Stimulated activated CD8-positive, alpha-beta memory T cell treated with anti-CD3 and anti-CD28 coated beads, Interleukin-4, amount 100 ng/mL, for 1 hour (primary cell): ENCODE measurements at places on chromosomes 13 and 19.

- no peak for DNase-seq
Observed at GRCh38 chr13:22874839-22875238, 305.9 kb upstream of the SGCG start.

DNA sequence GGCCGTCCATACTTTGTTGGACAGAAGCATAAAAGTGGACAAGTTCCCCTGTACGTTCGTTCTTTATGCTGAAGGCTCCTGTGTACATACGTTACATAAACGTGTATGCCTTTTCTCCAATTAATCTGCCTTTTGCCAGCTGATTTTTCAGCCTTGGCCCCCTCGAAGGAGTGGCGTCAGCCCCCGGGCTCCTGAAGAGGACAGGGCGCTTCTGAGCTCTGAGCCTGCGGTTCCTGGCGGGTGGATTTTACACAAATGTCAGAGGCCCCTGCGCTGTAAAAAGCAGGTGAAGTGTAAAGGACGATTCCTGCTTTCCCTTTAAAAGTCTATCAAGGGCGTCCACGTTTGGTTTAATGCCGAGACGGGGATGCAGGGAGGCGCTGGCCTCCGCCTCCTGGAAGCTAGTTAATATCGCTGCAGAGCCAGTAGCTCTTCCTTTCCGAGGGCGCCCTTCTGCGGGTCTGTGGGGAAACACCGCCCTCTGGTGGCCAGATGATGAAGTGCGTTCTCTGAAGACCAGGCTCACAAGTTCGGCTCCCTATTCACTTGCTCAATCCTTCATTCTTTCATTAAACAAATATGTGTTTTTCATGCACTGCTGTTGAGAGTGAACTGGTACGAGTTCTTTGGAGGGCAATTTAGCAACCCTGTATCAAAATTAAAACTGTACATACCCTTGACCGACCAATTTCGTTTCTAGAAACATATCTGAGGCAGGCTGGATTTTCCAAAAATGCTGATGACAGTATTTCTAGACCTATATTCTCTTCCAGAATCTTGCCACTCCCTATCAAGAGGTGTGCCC, 62.0 kb downstream of the GPR12 start:
- DNase-seq: peak; percentile 69

- peak; percentile 38 for DNase-seq
Observed at GRCh38 chr19:53424968-53425597, 6.7 kb upstream of the ZNF761 start.

DNA sequence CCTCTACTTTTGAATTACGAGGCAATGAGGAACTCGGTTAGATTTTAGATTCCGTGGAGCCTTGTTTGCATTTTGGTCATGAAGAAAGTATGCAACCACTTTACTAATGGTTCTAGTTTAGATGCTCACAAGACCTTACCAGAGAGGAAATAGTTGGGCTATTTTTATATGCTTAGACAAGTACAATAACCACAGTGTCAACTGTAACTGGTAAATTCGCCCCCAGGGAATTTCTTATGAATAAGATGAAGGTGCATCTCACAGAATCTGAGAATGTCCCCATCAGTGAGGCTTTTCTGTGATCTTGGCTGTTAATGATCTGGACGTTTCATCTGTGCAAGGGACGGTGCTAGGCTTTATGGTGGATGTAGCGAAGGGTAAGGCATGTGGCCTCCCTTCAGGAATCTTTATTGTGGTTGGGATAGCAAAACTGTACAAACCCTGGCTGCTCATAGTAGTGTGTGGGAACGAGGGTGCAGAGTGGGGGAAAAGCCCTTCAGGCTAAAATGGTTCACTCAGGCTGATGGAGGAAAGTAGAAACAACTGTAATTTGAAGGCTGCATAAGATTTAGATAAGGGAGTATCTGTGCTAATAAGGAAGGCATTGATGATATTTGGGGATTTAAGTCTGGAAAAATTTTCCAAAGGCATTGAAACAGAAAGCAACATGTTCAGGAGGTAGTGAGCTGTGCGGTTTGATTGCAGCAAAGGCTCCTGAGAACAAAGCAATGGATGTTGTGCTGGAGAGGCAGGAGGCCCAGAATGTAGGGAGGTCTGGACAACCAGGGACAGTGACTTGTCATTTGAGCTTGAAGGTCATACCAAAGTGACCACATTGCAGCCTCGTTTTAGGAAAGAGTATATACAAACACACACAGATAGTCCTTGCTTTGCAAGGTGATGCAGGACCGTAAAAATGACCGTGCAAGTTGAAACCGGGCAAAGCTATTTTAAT, 28.4 kb downstream of the UBAC2 start:
- DNase-seq: no peak

GRCh38 chr13:44331912-44332851, 41.4 kb upstream of the SERP2 start:
- DNase-seq: no peak

- no peak for DNase-seq
Observed at GRCh38 chr13:78606471-78607408, 3.4 kb upstream of the POU4F1 start.

DNA sequence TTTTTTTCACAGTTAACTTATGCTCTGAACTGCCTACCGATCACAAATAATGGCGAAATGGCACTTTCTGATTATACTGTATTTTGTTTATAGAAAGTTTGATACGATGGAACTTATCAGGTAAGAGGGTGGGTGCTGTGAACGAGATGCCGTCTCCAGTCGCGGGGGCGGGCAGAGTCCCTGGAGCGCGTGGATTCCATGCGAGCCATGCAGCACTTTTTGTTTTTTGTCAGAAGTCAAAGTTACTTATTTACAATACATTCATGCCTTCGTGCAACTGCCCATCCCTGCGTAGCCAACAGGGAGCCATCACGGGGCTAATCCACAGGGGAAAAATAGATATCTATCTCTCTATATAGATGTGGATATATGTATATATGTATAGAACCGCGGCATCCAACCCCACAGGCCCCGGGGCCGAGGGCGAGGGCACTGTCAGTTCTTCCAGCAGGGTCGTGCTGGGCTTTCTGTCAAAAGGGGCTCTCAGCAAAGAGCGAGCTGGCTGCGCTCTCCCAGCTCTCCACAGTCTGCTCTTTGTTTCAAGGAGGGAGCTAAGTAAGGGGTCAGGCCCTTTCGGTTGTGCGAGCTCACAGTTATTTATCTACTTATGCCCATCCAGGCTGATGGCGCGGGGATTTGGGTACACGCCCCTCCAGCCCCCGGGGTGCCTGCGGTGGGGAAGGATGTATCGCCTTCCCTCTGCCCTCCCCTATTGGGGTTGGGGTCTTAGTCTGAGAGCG, 3.4 kb downstream of the SLITRK1 start:
- DNase-seq: no peak

DNA sequence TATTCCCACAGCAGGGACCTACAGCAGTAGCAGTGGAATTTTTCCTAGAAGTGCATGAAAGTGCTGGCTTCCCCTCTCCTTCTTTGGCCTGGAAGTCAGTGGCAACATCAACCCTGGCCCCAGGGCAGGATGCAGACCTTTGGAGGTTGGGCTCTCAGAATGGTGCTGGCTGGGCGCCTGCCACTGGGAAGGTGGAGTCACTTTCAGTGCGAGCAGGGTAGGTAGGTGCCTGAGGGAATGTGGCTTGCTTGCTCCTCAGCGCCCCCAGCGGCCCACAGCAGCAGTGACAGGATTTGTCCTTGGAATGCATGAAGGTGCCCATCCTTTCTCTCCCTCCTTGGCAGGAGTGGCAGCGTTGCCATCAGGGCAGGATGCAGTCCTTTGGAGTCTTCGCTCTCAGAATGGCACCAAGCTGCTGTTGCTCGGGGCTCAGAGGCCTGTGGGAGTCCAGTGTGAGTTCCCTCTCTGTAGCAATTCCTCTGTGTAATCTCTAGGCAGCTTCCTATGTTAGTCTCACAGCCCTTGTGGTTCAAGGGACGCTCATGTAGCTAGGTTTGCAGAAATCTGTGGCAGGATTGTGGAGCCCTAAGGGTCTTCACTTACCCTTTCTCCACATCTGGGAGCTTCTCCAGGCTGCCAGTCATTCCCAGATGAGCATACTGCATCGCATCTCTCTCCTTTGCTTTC, 354.4 kb upstream of the DACH1 start:
- no peak for DNase-seq

DNA sequence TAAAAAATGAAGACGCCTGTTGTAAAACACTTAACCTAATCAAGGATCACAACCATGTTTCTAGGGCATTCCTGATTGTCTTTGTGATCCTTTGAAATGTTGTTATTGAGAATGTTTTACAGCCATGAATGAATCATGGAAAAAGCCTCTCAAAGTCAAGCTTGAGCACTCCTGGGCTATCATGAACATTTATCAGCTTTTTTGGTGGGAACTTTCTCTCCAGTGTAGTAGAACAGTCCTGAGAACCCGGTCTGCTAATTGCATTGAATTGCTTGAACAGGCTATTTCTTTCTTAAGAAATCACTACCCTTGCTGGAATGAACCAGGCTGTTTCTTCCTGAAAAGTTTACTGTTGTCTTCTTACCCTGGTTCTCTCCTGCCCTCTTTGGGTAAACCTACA, 516.5 kb downstream of the FGF9 start:
- DNase-seq: no peak

- DNase-seq: peak; percentile 59
Observed at GRCh38 chr19:1811942-1812425, at the start of gene ATP8B3. Gene ATP8B3, minus strand, starts transcription at chr19:1812276. Its CDS starts 540 bp downstream, at chr19:1811736.

DNA sequence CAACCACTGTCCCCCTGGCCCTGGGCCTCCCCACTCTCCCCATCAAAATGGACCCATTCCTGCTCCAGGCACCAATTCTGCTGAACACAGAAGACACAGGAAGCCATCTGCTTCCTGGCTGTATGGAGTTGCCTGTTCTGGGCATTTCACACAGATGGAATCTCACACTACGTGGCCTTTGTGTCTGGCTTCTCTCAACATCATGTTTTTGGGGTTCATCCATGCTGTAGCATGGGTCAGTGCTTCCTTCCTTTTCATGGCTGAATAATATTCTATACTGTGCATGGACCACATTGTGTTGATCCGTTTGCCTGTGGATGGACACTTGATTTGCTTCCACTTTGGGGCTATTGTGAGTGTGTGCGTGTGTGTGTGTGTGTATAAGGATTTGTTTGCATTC, 15.0 kb upstream of the KLF2 start:
- DNase-seq: no peak

DNA sequence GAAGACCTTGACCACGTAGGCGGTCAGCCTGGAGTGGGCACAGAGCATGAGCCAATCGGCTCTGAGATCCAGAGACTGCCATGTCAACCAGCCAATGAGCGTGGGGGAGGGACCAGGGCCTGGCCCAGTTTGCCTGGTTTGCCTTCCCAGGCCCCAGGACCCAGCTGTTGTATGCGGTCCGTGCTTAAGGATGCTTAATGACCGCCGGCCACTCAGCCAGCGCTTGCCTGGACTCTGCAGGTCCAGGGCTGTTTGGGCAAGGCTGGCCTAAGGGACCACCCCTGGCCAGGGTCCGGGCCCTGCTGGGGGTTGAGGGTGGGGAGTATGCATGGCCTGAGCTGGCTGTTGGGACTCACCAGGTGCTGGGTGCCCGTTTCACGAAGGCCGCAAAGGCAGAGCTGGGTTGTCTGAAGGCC, 23.1 kb upstream of the TNFSF14 start:
- DNase-seq: no peak

DNA sequence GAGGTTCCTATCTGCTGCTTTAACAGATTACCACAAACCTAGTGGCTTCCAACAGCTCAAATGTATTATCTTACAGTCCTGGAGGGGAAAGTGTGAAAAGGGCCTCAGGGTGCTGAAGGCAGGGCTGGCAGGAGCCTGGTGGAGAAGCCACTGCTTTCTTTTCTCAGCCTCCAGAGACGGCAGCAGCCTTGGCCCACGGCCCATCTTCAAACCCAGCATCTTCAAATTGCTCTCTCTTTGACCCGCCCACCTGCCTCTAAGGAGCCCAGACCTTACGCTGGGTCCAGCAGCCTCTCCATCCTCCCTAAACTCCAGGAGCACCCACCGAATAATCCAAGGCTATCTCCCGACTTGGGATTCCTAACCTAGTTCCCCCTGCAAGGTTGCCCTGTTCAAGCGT, 35.6 kb downstream of the C13orf46 start:
- no peak for DNase-seq

DNA sequence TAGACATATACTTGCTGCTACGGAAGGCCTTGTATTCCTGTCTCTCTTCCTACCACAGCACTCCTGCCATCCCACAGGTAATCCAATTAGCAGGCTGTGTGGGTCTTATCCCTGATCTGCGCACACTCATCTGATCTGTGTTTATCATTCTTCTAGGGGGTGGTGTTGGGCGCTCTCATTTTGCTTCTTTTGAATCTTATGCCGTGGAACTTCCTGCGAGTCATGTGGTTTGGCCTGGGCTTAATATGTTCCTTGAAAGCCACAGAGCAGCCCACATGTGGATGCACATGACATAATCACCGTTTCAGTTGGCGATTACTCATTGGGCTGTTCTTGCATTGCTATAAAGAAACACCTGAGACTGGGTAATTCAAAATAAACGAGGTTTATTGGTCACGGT, 7.5 kb downstream of the RASA3 start:
- DNase-seq: peak; percentile 48

- DNase-seq: no peak
Observed at GRCh38 chr19:18852648-18853047, 20.9 kb downstream of the UPF1 start.

GRCh38 chr19:30204721-30205120, 167.5 kb upstream of the ZNF536 start:
- no peak for DNase-seq

GRCh38 chr19:13118424-13119193, 545 bp downstream of the NACC1 start:
- no peak for DNase-seq

DNA sequence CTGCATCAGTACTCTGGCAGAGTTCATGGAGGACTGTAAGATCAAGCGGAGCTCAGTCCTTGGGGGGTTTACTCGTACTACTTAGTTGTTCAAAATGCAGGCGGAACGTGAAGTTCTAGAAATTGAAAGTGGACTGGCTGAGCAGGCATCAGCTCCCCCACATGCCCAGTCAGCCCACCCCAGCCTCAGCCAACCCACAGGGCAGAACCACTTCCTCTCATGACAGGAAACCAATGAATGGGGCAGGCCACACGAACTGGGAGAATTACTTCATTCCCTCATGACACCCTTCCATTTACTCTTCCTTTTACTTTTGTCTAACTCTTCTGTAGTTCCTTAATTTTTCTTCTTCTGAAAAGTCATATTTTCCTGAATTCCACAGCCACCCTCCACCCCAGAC, 71.9 kb downstream of the FLT1 start:
- DNase-seq: peak; percentile 5

- DNase-seq: no peak
Observed at GRCh38 chr19:48469289-48469881, at the start of gene CYTH2. Gene CYTH2, plus strand, starts transcription at chr19:48469369. Its CDS starts 139 bp downstream, at chr19:48469508.
